Kasumi-1 (cell line): ENCODE measurements at places on chromosomes 1 and 21.

DNA sequence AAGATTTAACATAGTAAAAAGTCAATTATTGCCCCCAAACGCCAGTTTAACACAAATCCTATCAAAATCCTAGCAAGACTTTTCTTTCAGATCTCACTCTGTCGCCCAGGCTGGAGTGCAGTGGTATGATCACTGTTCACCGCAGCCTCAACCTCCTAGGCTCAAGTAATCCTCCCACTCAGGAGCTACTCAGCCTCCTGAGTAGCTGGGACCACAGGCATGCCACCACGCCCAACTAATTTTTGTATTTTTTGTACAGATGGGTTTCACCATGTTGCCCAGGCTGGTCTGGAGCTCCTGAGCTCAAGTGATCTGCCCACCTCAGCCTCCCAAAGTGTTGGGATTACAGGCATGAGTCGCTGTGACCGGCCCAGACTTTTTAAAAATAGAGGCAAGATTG, 4.8 kb downstream of the SNIP1 start:
- DNase-seq = no peak

GRCh38 chr1:238777551-238777950, 608.8 kb upstream of the CHRM3 start:
- no peak for DNase-seq

- DNase-seq = no peak
Observed at GRCh38 chr1:200039849-200040474, 12.5 kb downstream of the NR5A2 start.

DNA sequence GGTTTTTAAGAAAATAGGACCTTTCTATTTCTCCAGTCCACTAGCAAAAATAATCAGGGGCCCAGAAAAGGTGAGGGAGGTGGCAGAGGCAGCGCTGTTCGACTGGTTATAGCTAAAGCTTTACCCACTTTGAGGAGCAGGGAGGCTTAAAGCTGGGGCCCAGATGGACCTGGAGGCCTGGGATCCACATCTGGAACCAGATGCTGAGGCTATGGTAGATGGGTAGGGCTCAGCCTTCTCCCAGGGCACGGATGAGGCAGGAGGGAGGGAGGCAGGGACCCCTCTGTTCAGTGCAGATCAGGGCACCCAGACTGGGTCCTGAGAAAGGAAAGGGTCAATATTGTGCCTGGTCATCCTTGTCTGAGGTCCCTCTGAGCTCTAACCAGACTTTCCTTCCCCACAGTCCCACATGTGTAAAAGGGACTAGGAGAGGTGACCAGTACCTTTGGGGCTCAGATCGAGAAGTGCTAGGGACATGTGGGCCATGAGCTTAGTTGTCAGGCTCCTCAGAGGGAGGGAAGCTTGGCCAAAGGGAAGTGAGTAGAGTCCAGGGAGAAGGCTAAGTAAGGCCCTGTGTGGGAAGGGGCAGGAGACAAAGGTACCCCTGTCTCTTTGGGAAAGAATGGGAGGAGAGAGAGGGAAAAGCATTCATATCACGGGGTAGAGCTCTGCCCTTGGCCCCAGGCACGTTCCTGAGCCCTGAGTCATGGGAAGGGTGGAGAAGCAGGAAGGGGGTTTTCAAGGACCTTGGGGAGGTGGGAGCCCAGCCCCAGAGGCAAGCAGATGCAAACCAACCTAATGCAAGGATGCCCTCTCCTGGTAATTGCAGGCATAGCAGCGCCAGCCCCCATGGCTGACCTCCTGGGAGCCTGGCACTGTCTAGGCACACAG, 15.4 kb downstream of the LMNA start:
- peak; percentile 63 for DNase-seq
